ENCODE measurements at places on chromosomes 3 and 15. TPM values are rescaled to one million over a fixed set of nuclear protein-coding genes. Genes with fewer than 3 reads are reported as not detected.

Gene NPAP1
- not detected for total RNA-seq

Gene CD96
- 1.3 TPM for total RNA-seq

Gene EAF2
- total RNA-seq: 1.9 TPM

- no peak for DNase-seq
Measured at GRCh38 chr3:104392327-104392726, 974.4 kb upstream of the ALCAM start.

DNA sequence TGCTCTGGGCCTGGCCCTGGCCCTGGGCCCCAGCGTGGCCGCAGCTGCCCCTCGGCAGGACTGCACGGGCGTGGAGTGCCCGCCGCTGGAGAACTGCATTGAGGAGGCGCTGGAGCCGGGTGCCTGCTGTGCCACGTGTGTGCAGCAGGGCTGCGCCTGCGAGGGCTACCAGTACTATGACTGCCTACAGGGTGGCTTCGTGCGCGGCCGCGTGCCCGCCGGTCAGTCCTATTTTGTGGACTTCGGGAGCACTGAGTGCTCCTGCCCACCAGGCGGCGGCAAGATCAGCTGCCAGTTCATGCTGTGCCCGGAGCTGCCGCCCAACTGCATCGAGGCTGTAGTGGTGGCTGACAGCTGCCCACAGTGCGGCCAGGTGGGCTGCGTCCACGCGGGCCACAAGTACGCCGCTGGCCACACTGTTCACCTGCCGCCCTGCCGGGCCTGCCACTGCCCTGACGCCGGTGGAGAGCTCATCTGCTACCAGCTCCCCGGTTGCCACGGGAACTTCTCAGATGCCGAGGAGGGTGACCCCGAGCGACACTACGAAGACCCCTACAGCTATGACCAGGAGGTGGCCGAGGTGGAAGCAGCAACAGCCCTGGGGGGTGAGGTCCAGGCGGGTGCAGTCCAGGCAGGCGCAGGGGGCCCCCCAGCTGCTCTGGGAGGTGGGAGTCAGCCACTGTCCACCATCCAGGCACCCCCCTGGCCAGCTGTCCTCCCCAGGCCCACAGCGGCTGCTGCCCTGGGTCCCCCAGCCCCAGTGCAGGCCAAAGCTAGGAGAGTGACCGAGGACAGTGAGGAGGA, 21.7 kb downstream of the FBLN2 start:
- no peak for DNase-seq

DNA sequence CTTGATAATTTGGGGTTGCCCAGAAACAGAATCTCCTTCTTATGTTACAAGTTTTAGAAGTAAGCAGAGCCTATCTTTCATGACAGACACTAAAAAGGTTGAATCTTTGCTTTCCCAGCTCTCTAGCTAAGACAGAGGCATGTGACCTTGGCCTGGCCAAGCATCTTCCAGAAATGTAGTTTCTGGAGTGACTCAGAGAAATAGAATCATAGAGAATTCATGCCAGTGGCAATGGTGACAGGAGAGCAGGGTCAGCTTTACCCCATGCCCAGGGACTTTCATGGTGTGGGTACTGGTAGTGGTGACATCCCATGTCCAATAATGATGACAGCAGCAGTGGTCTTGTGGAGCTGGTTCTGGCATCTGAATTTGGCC, 4.0 kb upstream of the PARP6 start:
- DNase-seq: no peak

GRCh38 chr3:172396400-172396799, 51.9 kb downstream of the GHSR start:
- DNase-seq: no peak

DNA sequence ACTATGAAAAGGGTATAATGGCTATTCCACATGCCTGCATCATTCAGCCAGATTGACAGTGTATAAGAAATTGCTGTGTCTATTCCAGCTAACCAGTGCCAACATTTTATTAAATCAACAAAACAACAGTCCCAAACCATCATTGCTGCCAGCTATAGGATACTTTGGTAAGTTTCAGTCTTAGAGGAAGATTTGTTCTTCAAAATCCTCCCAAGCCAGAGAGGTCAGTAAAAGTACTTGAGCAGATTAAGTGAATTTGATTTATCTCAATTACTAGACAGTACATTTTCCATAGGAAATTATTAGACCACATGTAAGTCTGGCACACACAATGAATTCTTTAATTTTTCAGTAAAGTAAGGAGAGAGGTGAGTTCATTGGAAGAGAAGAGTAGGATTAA, 50.7 kb downstream of the TFG start:
- no peak for DNase-seq

DNA sequence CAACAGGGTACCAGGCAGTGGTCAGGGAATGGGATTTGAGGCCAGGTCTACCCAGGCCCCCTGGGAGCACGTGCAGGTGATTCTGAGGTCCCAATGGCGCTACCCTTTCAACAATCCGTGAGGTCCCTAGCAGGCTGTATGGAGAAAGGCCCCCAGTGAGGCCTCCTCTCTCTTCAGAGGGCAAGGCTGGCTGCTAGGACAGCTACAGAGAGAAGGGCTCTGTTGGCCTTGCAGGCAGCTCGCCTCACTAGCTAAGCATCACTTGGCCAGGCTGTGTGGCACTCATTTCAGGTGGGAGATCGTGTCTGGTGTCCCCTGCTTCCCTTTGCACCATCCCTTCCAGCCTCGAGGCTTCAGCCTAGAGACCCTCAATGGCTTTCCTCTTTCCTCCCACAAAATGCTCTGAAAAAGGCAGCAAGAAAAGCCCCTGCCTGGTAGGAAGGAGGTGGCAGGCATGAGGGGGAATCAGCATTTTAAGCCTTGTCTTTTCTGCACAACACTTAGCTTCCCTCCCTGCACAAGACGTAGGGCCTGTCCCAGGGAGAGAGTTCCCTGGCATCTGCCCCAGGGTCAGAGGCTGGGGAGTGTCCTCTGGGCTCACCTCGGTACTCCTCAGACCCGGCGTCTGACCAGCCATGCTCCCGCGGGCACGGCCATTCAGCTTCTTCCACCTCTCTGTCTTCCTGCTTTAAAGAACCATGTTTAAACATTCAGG, 111.8 kb downstream of the ASB7 start:
- no peak for DNase-seq

- DNase-seq: no peak
Measured at GRCh38 chr15:66233487-66234415, 19.8 kb downstream of the MEGF11 start.

DNA sequence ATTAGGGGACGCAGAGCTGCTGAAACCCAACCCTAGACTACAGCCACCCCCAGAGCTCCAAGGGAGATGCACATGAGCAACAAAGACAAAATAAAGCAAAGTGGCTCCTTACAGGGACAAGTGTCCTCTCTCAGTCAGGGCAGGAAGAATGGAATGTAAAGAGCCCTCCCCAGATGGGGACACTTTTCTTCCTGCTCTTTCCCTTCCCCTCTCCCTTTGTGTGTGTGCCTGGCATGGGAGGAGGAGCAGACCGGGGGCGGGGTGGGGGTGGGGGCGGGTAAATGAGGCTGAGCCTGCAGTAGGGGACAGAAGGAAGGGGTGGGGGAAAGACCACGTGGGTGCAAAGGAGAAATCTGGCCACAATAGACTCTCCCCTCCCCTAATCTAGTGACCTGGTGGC, 37.4 kb downstream of the ACAA1 start:
- no peak for DNase-seq

DNA sequence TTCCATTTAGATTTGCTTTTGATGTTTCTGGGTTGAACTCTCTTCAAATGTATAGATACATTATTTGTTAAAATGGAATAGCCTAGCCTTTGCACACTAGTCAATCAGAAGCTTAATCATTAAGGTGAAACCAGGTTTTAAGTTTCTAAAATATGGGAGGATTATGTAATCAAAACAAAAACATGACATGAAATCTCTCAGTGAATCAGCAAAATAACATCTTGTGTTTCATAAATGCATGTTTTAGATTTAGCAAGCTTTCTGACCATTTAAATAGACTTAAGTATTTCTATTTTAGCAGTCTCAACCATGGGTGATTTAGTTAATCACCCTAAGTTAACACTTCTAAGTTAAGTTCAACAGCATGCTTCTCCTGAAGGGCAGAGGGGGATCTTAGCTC, 11.3 kb downstream of the GTF2E1 start:
- no peak for DNase-seq

DNA sequence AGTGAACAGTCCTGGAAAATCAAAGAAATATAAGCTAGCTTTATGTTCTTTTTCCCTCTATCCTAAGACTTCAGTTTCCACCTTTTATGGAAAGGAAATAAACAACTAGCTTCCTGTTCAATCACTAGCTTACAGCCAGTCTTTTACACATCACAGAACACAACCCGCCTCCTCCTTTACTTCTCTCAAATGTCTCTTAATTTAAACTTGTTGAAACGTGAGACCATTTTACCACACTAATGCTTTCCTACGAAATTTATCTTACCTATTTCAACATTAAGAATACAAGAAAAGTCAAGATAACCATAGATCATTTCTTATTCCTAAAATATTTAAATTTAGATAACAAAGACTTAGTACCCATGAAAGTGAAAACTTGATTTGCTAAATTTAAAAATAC, 6.2 kb downstream of the PRTG start:
- no peak for DNase-seq

DNA sequence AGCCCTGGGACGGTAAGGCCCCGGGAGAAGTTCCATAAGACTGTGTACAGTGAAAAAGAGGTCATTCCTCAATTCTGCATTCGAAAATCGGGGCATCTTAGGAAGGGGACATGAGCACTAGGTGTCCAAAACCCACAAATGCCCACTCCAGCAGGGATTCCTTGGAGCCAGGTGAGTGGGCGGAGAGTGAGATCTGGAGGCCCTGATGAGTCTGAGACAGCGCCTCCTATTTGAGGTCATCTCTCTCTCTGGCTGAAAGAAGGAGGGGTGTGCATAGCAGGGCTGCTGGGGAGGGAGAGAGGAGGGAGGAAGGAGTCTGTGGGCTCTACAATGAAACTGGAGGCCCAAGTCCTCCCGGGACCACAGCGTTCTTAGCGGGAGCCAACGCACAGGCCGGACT, 38.1 kb upstream of the LACTB start:
- DNase-seq: no peak

Measured in right lobe of liver (tissue), 6 donors.